ENCODE measurements at places on chromosomes 4 and X. TPM values are rescaled to one million over a fixed set of nuclear protein-coding genes. Genes with fewer than 3 reads are reported as not detected.

DNA sequence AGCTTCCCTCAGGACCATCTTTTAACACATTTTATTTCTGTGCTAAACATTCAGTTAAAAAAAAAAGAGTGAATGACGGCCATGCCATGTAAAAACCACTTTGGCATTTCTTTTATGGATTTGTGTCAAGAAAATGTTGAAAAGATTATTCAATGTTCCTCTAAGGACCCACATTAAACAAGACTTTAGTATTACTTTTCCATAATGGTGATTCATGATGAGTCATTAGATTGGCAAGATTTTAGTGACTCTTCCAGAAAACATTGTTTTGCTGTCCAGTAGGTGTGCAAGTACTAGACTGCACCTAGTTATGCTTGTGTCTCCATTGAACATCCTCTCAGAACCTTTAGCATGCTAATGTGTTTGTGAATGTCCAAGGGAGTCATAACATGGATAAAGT is 748.6 kb downstream of the STPG2 start:
- H3K27me3 ChIP-seq: no peaks in the 10 kb centered on the region
- no peak overlapping the region for H3K27ac ChIP-seq
- H3K4me1 ChIP-seq: no peaks in the 10 kb centered on the region
- H3K36me3 ChIP-seq: no peaks in the 10 kb centered on the region

DNA sequence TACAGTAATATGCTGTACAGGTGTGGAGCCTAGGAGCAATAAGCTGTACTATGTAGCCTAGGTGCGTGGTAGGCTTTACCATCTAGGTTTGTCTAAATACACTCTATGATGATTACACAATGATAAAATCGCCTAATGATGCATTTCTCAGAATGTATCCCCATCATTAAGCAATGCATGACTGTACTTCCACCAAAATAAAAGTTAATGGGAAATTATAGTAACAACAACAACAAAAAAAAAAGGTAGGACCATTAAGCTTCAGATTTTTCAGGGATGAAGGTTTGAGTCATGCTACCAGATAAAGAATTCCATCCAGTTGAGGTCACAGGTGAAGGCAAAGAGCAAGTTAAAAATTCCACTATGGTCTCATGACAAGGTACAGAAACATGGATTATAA is 68.2 kb downstream of the MAGEA10 start:
- no peaks in the 10 kb centered on the region for H3K4me1 ChIP-seq
- no peaks in the 10 kb centered on the region for H3K36me3 ChIP-seq
- H3K27ac ChIP-seq: no peak overlapping the region
- DNase-seq: no peak
- H3K27me3 ChIP-seq: peaks cover 3% of the 10 kb centered on the region
- H3K4me3 ChIP-seq: no peak overlapping the region

DNA sequence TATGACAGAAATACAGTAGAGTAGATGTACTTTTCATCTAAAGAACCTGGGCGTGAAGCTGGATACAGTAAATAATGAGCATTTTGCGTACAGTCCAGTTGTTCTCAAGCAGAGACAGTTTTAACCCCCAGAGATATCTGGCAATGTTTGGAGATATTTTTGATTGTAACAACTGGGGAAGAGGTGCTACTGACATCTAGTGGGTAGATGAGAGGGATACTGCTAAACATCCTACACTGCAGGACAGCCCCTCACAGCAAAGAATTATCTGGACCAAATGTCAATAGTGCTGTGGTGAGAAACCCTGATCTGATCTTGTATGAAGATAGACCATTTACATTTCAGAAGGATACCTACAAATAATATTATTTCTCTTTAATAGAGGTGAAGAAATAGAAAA is 200.2 kb upstream of the FAM47A start:
- DNase-seq: no peak
- H3K27ac ChIP-seq: no peak overlapping the region
- H3K27me3 ChIP-seq: no peaks in the 10 kb centered on the region

- no peaks in the 10 kb centered on the region for H3K36me3 ChIP-seq
- H3K4me1 ChIP-seq: peaks cover 8% of the 10 kb centered on the region
- H3K4me3 ChIP-seq: no peak overlapping the region
Observed at GRCh38 chrX:16722481-16722880, 3.1 kb downstream of the SYAP1 start.

- H3K4me3 ChIP-seq: no peak overlapping the region
- H3K27me3 ChIP-seq: peaks cover 30% of the 10 kb centered on the region
- H3K36me3 ChIP-seq: no peaks in the 10 kb centered on the region
Observed at GRCh38 chr4:146098978-146099377, 76.5 kb upstream of the LSM6 start.

GRCh38 chrX:17425136-17425535 is 50.1 kb downstream of the NHS start:
- no peak overlapping the region for H3K27ac ChIP-seq
- no peaks in the 10 kb centered on the region for H3K36me3 ChIP-seq

- no peak for DNase-seq
- H3K36me3 ChIP-seq: no peaks in the 10 kb centered on the region
- H3K27me3 ChIP-seq: no peaks in the 10 kb centered on the region
- H3K4me1 ChIP-seq: no peaks in the 10 kb centered on the region
Observed at GRCh38 chr4:114494246-114494803, 104.3 kb upstream of the UGT8 start.

DNA sequence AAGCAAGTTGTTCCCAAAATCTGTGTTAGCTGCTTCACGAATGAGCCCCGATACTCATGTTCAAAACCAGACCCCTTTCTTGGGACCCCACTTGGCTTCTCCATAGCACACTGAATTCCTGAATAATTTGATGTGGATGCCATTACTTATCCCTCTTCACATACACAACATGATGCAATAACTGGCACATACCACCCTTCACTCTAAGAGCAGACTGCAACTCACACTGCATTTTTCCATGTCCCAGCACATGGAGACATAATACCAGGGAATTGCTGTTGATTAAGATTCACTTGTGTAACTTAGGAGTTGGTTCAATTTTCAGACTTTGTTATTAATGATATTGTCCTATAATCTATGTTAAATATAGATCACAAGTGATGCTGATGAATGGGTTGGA is 213.4 kb downstream of the MAML3 start:
- no peaks in the 10 kb centered on the region for H3K36me3 ChIP-seq
- no peaks in the 10 kb centered on the region for H3K27me3 ChIP-seq
- DNase-seq: no peak
- no peak overlapping the region for H3K27ac ChIP-seq

DNA sequence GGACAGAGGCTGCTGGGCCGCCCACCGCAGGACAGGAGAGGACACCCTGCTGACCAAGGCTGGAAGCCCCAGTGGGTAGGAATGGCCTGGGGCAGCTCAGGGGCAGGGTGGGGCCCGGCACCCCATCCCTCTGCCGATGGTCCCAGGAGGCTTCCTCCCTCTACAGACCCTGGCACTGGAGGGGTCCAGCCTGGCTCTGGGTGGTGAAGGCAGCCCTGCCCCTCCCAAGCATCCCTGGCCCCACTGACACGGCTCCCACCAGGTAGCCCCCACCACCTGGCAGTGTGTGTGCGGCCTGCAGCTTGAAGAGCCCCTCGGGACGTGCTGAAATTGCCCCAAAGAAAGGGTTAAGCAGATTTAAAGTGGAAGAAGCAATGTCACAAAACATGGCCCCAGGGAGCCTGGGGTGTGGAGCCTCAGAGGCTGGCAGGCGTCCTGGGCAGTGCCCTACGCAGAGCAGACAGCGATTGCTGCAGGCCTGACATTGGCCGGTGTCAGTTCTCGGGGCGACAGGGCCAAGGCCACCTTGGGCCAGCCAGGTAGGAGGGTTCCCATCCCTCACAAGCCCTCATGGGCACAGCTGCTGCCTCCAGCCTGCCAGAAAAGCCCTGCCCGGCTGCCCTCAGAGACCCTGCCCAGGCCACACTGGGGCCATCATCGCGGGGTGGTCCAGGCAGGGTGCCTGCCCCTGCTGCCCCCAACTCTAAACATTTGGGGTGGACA is 80.5 kb downstream of the FAM53A start:
- no peaks in the 10 kb centered on the region for H3K36me3 ChIP-seq
- H3K4me1 ChIP-seq: no peaks in the 10 kb centered on the region
- peaks cover 3% of the 10 kb centered on the region for H3K27me3 ChIP-seq
- H3K4me3 ChIP-seq: no peak overlapping the region

DNA sequence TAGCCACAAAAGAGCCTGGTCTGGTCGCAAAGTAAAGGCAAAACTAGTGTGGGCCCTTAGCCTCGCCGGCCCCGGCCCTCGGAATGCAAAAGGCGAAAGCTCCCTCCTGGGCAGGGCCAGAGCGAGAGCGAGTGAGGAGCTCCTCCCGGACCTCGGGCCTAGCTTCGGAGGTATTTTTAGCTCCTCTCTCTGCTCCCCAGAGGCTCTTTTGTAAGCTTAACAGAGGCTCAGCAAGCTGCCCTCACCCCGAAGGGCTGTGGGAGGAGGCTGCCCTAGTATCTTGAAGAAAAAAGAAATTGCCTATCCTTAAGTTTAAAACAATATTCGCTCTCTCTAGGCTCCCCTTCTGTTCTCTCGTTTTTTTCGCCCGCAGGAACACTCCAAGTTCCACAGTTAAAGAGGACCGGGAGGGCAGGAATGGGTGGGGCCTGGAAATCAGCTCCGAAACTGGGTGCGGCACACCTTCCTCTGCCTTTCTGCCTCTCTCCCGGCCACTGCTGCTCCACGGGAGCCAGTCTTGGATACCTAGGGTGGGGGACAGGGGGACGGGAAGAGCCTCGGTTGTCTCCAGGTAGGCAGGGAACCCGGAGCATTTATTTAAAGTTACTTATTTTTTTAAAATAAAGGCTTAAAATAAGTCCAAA is 12.1 kb downstream of the HAND2 start:
- no peak for DNase-seq
- no peak overlapping the region for H3K4me3 ChIP-seq
- peaks cover 6% of the 10 kb centered on the region for H3K36me3 ChIP-seq

DNA sequence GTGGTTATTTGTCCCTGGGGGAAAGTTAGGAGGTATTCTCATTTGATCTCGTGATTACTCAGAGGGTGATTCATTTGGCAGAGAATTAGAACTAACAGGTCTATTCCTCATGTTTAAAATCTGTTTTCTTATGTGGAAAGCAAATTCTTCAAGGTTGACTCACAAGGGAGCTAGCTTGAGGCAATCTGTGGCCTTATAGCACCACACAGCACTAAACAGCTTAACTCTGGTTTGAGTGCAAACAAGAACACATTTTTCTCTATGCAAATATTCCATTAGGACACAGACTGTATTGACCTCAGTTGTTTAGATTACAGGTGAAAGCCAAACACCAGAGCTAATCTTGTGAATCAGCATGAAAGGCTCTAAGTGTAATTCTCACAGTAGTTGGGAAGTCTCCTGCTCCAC is 694.4 kb upstream of the POU3F4 start:
- no peaks in the 10 kb centered on the region for H3K27me3 ChIP-seq
- peaks cover 4% of the 10 kb centered on the region for H3K36me3 ChIP-seq
- H3K4me3 ChIP-seq: no peak overlapping the region
- DNase-seq: no peak

DNA sequence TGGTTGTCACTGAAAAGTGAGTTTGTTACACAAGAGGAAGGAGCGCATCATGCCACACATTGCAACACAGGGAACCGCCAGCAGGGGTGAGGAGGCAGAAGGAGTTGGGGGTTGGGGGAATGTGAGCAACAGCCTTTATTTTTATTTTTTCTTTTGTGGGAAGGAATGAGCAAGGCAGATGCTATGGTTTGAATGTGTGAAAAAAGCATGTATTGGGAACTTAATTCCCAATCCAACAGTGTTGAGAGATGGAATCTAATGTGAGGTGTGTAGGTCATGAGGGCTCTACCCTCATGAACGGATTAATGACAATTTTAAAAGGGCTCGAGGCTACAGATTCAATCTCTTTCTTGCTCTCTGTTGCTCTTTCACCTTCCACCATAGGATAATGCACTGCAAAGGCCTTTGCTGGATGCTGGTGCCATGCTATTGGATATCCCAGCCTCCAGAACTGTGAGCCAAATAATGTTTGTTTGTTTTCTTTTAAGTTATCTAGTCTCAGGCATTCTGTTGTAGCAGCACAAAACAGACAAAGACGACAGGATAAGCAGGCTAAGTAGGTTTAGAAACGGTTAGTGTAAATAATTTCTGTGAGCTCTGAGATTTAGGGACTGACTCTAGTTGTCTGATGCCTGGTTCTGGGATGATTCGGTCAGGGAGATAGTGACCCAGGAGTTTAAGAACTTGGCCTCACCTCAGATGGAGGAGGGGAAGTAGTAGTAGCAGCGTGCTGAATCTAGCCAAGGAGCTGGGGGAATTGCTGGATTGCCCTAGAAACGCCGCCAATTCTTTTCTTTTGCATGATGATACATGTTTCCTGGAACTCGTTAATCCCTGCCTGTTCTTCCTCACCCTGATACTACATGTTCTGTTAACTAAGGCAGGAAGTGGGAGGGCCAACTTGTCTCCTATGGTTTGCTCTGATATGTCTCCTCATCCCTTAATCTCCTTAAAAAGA is 156.6 kb upstream of the CTSO start:
- H3K27ac ChIP-seq: no peak overlapping the region
- no peak for DNase-seq
- no peaks in the 10 kb centered on the region for H3K27me3 ChIP-seq
- H3K4me1 ChIP-seq: no peaks in the 10 kb centered on the region
- H3K4me3 ChIP-seq: no peak overlapping the region
- H3K36me3 ChIP-seq: no peaks in the 10 kb centered on the region

DNA sequence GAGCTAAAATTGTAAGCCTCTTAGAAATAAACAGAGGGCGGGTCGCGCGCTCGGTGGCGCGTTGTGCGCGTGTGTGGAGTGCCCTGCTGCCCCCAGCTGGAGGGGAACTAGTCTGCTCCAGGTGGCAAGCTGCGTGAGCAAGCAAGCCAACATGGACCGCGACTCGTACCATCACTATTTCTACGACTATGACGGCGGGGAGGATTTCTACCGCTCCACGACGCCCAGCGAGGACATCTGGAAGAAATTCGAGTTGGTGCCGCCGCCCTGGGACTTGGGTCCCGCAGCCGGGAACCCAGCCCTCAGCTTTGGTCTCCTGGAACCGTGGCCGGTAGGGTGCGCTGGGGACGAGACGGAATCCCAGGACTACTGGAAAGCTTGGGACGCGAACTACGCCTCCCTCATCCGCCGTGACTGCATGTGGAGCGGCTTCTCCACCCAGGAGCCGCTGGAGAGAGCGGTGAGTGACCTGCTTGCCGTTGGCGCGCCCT is 66.1 kb downstream of the DNAAF6 start:
- H3K27ac ChIP-seq: no peak overlapping the region
- peaks cover 20% of the 10 kb centered on the region for H3K27me3 ChIP-seq
- DNase-seq: no peak
- H3K36me3 ChIP-seq: no peaks in the 10 kb centered on the region
- no peak overlapping the region for H3K4me3 ChIP-seq
- H3K4me1 ChIP-seq: no peaks in the 10 kb centered on the region

GRCh38 chrX:66163447-66163846 is 600 bp upstream of the HEPH start:
- H3K27ac ChIP-seq: no peak overlapping the region
- H3K36me3 ChIP-seq: no peaks in the 10 kb centered on the region
- DNase-seq: no peak
- H3K4me3 ChIP-seq: no peak overlapping the region
- no peaks in the 10 kb centered on the region for H3K4me1 ChIP-seq
- no peaks in the 10 kb centered on the region for H3K27me3 ChIP-seq

The ING2 gene
- 7.7 TPM for total RNA-seq

The ADH1A gene
- total RNA-seq: not detected

The XAGE2 gene
- not detected for total RNA-seq

The PNMA6A gene
- not detected for total RNA-seq

The GRIA3 gene
- not detected for total RNA-seq

The DMRTC1 gene
- total RNA-seq: not detected

The MAGEA12 gene
- not detected for total RNA-seq
